Cardiac fibroblast (primary cell): ENCODE measurements at places on chromosomes 13 and 19.
A peak's percentile ranks its signal among the peaks of the same experiment; 100 is the strongest.

DNA sequence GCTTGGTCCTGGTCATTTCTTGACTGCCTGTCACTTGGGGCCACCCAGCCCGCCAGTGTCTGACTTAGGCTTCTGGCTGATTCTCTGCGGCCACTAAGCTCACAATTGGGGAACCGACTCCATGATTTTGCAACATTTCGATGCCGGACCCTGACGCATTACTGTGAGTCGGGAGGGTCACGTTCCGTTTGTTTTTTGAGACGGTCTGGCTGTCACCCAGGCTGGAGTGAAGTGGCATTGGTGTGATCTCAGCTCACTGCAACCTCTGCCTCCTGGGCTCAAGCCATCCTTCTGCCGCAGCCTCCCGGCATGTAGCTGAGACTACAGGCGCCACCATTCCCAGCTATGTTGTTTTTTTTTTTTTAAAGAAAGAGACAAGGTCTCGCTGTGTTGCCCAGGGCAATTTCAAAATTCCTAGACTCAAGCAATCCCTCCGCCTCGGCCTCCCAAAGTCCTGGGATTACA lies 3.2 kb upstream of the ADAT3 start:
- no peak for DNase-seq

GRCh38 chr13:74867460-74867859 lies 614.5 kb downstream of the TBC1D4 start:
- DNase-seq = peak; percentile 79

DNA sequence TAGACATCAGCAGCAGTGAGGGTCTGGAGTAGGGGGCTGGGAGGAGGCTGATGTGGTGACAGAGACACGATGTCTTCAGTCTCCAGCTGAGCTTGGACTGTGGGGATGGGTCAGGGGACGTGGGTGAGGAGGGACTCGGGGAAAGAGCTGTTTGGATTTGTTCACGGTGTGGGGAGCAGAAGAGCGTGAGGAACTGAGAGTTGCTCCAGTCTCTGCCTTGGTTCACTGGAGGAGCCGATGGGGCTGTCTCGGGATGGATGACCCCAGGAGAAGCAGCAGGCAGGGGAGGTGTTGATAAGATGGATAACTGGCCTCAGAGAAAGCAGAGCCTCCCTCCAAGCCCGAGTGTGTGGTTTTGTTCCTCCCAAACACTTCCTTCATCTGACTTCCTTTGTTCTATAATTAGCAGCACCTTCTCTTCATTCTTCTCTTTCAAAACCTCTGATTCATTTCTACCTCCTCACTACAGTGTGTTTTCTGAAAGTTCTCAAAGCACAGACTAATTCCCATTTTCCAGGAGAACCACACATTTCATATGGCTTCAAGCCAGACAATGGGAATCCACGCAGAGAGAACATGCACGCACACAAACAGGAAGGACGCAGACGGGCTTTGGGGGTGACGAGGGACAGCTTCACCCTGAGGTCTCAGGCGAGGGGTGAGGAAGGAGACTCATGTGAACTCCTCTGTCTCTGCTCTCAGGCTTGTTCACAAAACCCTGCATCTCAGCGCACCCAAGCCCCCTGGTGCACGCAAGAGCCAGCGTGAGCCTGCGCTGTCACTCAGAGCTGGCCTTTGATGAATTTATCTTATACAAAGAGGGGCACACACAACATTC lies 18.6 kb downstream of the LAIR2 start:
- DNase-seq = no peak

GRCh38 chr19:2661615-2662014 lies 40.9 kb downstream of the GNG7 start:
- no peak for DNase-seq

DNA sequence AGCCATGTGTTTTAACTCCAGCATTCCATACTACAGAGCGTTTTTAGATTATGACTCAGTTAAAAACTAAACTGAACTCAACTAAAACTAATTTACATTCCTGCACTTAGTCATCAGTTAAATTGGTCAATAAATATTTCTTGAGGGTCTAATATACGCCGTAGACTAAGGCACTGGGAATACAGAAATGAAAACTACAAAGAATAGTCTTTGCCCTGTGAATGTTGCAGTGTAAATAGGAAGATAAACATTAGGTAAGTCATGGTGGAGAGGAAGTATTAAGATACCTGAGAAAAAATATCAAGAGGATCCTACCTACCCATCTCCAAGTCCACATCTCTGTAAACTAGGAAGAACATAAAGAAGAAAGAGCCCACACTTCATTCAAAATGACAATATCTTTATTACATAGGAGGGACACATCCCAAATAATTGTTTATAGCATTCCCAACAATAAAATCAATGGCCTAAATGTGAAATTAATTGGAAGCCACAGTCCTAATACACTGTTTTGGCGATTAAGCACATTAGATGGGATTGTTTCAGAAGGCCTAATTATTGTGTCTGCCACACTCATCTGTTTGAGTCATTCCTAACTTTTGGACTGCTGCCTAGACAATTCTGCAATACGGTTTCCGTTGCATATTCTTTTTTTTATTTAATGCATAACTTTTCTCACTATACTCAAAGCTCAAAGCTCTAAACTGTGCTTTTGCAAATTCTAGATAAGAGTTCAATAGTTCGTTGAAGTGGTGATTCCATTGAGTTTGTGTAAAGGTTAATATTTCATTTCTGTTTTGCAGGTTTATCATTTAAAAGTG lies 52.9 kb downstream of the MBNL2 start:
- DNase-seq = peak; percentile 90

- DNase-seq = peak; percentile 64
Measured at GRCh38 chr19:3606690-3607289, at the start of gene TBXA2R. Gene TBXA2R (minus strand): TSS chr19:3606875. CDS start chr19:3600634, 6,241 bp downstream.

- DNase-seq = peak; percentile 25
Measured at GRCh38 chr19:48113190-48113917, 2.7 kb upstream of the PLA2G4C start.

DNA sequence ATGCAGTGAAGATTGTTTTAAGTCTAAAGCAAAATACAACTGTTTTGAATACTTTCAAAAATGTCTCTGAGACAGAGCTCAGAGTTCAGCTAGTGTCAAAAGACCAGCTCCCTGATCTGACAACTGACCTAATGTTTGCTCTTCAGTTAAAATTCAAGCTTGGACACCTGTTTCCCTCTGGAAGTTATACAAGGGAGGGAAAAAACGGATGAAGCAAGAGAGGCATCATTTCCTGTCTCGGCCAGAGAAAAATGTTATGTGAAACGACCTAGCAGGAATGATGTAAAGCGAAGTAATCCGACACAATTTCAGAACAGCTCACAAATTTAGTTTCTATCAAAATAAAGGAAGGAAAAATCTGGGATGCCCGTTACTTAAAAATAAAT lies 59.4 kb downstream of the ZAR1L start:
- peak; percentile 53 for DNase-seq

DNA sequence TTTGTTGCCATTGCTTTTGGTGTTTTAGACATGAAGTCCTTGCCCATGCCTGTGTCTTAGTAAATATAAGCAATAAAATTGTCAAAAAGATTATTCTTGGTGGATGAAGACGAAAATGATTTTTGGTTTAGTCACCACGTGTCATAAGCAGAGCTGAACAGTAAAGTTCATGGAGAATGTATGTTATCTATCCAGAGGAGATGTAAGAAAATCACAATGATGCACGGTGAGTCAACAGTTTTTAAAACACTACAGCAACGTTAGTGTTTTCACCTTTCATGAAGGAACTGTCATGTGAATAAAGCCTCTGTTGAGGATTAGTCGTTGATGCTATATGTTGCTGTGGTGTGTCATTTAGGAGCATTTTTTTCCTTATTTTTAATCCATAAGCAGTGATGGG lies 137.6 kb downstream of the GPC6 start:
- DNase-seq = peak; percentile 30

DNA sequence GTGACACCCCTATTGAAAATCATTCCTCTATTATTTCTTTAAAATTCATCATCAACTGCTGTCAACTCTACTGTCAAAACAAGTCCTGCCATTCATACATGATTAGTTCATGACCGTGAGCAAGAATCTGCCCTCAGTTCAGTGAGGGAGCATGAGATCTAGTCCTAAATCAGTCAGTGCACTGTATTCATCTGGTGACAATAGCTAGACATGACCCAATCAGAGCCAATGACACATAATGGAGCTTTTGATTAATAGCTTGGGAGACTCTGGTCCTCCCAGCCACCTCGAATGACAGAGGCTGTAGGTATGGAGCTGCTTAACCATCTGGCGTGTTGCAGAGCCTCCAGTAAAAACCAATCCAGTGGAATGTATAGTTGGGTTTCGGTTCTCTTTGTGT lies 46.9 kb upstream of the ARGLU1 start:
- DNase-seq = no peak

DNA sequence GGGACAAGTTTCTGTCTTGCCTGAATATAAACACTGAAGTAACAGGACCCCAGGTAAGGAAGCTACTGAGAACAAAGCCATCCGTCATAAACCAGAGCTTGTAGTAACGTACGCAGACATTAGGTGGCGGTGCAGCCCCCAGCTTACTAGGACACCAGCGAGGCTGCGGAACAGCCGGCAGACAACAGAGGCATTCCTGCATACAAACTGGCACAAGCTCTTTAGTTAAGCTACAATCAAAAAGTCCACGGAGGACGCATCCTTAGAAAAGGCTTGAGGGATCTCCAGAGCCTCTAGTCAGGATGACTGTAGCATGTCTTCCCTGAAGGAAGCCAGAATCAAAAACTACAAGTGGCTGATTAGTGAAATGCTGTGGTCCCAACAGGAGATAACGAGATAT lies 26.2 kb downstream of the ZNF160 start:
- peak; percentile 66 for DNase-seq
